ENCODE measurements at places on chromosomes 3 and 15.
A peak's percentile ranks its signal among the peaks of the same experiment; 100 is the strongest.

GRCh38 chr3:31133541-31133940 lies 239.1 kb upstream of the GADL1 start:
- no peak for DNase-seq

GRCh38 chr15:82730022-82730530 lies 20.4 kb upstream of the AP3B2 start:
- DNase-seq: no peak

DNA sequence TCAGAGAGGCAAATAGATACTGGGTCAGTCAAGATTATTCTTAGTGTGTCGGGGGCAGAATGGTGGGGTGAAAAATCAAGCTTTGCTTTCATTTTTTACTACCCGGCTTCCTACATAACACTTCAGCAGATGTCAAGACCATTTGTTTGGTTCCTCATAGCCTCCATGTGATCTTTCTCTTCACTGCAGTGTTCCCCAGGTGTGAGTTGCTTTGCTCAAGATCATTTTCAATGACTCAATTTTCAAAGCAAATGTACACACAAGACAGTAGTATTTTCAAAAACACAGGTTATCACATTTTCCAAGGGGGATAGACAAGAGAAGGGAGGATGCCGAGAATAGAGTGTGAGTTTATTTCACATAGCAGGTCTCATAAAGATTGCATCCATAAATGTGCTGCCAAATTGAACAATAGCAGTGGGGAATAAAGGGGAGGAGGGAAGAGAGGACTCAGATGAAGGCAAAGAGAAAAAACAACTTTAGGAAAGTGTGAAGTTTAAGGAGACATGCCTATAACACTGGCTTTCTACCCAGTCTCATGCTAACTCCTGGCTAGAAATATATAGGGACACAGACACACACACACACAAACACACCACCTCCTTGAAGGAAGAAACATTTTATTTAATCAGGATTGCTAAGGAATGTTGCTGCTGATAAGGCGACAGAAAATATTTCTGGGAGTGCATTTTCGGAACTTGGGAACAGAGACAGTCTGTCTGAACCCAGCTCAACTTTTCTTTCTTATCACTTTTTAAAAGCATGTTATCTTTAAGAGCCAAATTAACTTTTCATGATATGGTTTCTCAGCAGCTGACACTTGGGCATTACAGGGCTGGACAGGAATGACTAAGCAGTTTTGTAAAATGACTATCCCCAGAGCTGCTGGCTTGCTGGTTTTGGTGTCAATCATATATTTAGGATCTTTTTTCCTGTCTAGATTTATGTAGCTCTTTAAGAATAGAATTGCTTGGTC lies 402.4 kb downstream of the RBMS3 start:
- no peak for DNase-seq

GRCh38 chr15:51129535-51130188 lies 35.0 kb upstream of the TNFAIP8L3 start:
- DNase-seq: peak; percentile 64

DNA sequence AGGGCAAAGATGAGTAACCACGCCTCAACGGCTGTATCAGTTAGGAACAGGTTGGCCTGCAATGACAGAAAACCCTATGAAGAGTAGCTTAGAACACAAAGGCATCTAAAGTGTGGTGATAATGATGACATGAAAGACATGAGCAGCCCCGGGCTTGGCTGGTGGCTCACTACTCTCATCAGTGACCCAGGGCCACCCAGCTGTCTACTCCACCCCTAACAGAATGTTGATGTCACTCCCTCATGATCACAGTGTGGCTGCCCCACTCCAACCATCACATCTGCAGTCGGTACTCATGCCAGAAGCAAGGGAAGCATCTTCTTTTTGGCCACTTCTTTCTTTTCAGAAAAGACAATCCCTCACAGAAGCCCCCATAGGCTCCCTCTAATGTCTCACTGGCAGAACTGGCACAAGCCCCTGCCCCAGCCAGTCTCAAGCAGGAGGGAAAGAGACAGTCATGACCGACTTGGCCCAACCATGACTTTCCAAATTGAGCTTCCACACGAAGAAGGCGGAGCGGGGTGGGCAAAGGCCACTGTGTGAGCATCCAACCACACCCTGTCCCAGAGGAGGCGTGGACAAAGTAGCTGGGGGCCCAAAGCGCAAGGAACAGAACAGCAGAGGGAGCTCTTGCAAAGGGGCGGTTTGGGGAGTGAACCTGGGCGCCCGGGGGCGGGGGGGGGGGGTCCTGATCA lies 72.0 kb upstream of the IQSEC1 start:
- no peak for DNase-seq

DNA sequence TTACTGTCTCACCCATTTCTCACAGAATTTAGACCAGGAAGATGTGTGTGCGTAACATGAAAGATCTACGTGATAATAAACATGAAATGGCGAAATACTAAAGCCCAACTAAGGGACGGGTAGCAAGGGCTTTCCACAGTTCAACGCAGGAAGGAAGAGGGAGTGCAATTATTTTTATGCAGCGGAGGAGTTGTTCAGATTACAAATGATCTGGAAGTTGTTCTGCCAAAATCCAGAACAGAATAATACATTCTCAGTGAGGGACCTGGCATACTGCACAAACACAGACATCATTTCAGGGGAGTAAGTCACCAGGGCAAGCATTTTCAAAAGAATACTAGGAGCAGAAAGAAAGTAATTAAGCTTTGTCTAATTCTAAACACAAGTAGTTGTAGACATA lies 133.6 kb upstream of the RAP2B start:
- DNase-seq: no peak

DNA sequence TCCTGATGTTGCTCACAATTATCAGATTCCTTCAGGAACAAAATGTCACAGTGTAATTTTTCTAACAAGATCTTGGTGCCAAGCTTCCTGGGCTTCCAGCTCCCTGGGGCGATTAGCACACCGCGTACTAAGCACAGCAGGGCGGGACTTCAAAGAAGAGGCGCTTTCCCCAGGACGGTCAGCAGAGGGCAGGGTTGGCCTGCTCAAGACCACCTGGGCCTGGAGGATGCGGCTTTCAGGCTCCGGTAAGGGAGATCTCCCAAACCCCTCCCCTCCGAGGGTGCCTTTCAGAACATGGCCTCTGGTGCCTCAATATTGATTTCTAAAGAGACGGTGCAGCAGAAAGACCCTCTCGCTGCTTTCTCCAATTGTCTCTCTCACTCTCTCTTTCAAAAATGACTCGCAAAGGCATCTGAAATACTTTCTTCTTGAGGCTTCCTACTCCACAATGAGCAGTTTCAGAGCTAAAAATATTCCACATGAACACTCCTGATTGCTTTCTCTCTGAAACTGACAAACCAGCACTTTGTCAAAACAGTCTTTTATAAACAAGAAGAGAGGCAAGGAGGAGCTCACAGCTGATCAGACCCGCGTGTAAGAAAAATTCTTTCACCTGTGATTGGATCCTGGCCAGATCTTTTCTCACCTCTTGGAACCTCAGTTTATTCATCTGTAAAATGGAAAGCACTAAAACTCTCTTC lies 154.0 kb downstream of the ADAMTS9 start:
- DNase-seq: peak; percentile 62

DNA sequence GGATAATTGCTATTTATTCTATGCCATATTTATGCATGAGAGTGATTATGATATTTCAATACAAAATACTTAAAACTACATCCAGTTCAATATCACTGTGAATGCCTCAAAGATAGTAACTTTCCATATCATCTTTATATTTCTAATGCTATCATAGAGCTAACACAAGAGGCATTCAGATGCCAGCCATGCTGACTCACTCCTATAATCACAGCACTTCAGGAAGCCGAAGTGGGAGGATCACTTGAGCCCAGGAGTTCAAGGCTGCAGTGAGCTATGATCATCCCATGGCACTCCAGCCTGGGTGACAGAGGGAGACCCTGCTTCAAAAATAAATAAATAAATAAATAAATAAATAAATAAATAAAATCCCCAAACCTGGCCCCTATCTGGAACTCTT lies 498.7 kb downstream of the EPHA3 start:
- no peak for DNase-seq

- peak; percentile 10 for DNase-seq
Measured at GRCh38 chr3:169662843-169663160, 710 bp downstream of the MECOM start.

- no peak for DNase-seq
Measured at GRCh38 chr15:53791581-53791980, 32.1 kb upstream of the WDR72 start.

- DNase-seq: no peak
Measured at GRCh38 chr3:54736459-54736858, 191.4 kb downstream of the LRTM1 start.

DNA sequence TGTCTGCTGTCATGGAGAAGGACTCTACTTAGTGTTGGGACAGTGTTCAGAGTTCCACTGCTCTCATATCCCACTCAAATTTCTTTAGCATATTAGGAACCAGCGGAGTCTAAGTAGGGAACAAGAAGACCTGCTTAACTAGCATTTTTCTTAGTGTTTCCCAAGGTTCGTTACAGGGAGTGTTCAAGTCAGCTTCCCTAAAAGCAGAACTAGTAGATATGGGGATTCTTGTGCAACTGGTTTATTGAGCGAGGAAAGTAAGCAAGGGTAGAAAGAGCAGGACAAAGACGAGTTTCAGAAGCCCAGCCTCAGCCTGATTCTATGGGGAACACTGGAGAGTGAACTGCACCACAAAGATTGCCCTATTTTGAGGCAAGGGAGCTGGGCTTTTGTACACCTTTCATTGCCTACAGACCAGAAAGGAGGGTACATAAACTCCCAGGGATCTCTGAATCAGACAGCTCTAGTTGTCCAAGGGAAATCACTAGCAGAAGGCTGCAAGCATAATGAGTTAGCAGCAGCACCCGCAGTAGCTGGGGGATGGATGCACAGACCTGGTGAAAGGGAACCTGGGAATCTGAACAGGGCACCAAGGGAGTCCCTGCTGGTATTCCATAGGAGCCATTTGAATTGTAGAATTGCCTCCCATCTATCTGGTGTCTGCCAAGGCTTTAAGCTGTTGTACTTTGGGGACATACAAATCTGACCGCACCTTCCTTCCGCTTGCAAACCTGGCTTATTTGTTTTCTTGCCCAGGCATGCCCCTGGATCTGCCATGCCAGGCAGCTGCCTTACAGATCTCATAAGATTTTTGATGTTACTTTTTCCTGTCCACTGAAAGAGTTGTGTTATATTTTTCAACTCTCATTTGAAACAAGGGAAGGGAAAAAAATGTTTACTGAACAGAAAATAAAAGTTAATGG lies 15.1 kb downstream of the CMTM7 start:
- no peak for DNase-seq

GRCh38 chr3:155500194-155500818 lies 206.8 kb upstream of the STRIT1 start:
- DNase-seq: no peak

- no peak for DNase-seq
Measured at GRCh38 chr15:84880822-84881519, 3.5 kb upstream of the SLC28A1 start.

- no peak for DNase-seq
Measured at GRCh38 chr15:73282567-73283365, 86.0 kb downstream of the HCN4 start.

DNA sequence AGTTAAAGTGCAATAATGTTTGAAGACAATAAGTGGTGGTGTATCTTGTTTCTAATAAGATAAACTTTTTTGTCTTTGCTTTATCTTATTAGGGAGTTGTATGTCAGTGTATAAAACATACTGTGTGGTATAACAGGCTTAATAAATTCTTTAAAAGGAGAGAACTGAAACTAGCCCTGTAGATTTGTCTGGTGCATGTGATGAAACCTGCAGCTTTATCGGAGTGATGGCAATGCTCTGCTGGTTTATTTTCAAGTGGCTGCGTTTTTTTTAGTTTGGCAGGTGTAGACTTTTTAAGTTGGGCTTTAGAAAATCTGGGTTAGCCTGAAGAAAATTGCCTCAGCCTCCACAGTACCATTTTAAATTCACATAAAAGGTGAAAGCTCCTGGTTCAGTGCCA lies 2.7 kb downstream of the RPL15 start:
- no peak for DNase-seq

- DNase-seq: no peak
Measured at GRCh38 chr15:48315041-48315440, 16.2 kb upstream of the DUT start.

- no peak for DNase-seq
Measured at GRCh38 chr15:63250312-63250965, 27.0 kb upstream of the APH1B start.

GRCh38 chr3:159174715-159175692 lies 373.1 kb downstream of the MFSD1 start:
- no peak for DNase-seq

- DNase-seq: no peak
Measured at GRCh38 chr3:55006244-55006676, 78.4 kb upstream of the LRTM1 start.

- no peak for DNase-seq
Measured at GRCh38 chr15:96347181-96348111, 16.9 kb downstream of the NR2F2 start.

GRCh38 chr3:13217736-13218540 lies 144.7 kb upstream of the IQSEC1 start:
- DNase-seq: no peak

GRCh38 chr3:70919091-70919490 lies 606.7 kb upstream of the MDFIC2 start:
- DNase-seq: no peak

GRCh38 chr3:105444725-105445124 lies 78.0 kb downstream of the ALCAM start:
- no peak for DNase-seq

DNA sequence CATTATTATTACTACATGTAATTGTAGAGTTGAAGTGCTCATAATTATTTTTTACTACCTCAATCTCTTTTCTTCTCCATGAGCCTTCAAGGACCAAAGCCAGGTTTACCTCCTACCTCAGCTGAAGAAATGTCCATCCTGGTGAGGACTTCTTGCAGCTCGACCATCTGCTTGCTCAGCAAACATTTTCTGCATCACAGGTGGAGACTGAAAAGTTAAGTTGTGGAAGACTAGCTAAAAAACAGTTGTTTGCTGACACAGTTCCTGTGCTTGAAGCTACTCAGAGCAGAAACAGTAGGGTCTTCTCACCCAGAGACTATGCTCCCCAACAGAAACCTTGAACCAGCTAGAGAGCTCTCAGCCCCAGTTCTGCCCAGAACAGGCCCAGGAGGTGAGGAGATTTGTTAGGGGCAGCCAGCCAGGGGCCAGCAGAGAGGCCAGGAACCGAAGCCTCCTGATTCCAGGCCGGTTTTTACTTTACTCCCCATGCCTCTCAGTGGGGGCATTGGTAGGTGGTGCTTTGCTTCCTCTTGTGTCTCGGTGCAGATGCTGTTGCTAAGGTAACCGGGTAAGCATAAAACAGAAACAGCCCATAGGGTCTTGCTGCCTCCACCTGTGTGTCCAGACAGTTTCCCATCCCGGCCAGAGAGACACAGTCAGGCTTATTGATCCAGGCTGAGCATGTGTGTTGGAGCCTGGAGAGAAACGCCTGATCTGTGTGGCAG lies 54.9 kb downstream of the CCNL1 start:
- DNase-seq: no peak

DNA sequence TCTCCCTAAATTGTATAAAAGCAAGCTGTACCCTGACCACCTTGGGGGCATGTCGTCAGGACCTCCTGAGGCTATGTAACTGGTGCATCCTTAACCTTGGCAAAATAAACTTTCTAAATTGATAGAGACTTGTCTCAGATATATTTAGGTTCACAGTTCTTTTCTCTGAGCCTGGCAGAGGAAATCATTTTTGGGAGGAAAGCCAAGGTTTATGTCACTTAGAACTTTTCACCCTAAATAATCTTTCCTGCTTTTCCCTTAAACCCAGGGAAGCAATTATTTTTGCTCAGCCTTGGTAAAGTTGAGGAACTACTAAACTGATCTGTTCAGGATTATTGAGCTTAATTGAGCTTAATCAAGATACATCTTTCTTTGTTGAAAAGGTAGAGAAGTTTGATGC lies 608.9 kb downstream of the PDCD6IP start:
- DNase-seq: no peak

All from NCI-H2171 (cell line).